Placental pericyte (primary cell): ENCODE measurements at places on chromosomes 7 and 10. TPM values are rescaled to one million over a fixed set of nuclear protein-coding genes. Genes with fewer than 3 reads are reported as not detected.

The GBF1 gene
- total RNA-seq, result 46.0 and 74.6 TPM in 2 replicates

The AKR1C2 gene
- 1.9 and 6.3 TPM in 2 replicates for total RNA-seq

The FOXL3 gene
- total RNA-seq, result not detected in 2 replicates

The BHLHA15 gene
- total RNA-seq, result 1.7 and 16.2 TPM in 2 replicates

The OR2A5 gene
- not detected in 2 replicates for total RNA-seq

The LLCFC1 gene
- not detected in 2 replicates for total RNA-seq

The HMX3 gene
- total RNA-seq, result not detected in 2 replicates

The IMMP2L gene
- 4.3 and 5.0 TPM in 2 replicates for total RNA-seq

The TRIM73 gene
- 0.22 and 0.29 TPM in 2 replicates for total RNA-seq

The JCAD gene
- total RNA-seq, result 7.7 and 10.2 TPM in 2 replicates

The LRRD1 gene
- total RNA-seq, result under 0.01 TPM in 1 of 2 replicates, not detected in the other

The GPR85 gene
- 0.44 and 1.0 TPM in 2 replicates for total RNA-seq

The PDK4 gene
- total RNA-seq, result under 0.01 TPM in 1 of 2 replicates, not detected in the other

The WDR86 gene
- 3.1 TPM in 1 of 2 replicates, not detected in the other for total RNA-seq

The PIK3CG gene
- total RNA-seq, result 0.66 and 1.9 TPM in 2 replicates

The GRID2IP gene
- total RNA-seq, result not detected in 2 replicates

The TSPAN12 gene
- 0.44 and 1.3 TPM in 2 replicates for total RNA-seq

The ASB10 gene
- not detected in 2 replicates for total RNA-seq

The TYW1B gene
- 1.7 and 4.8 TPM in 2 replicates for total RNA-seq

The CPA5 gene
- total RNA-seq, result not detected in 2 replicates

The DRGX gene
- total RNA-seq, result not detected in 2 replicates

The GHRHR gene
- not detected in 2 replicates for total RNA-seq

The ZNF786 gene
- total RNA-seq, result 5.3 and 7.7 TPM in 2 replicates

The UNCX gene
- total RNA-seq, result not detected in 2 replicates

The AMZ1 gene
- total RNA-seq, result 0.88 and 3.3 TPM in 2 replicates

The MYL7 gene
- 0.44 TPM in 1 of 2 replicates, not detected in the other for total RNA-seq

The CPVL gene
- total RNA-seq, result 0.14 and 1.1 TPM in 2 replicates

The DGKB gene
- total RNA-seq, result not detected in 2 replicates

The GPR26 gene
- total RNA-seq, result not detected in 2 replicates

The SORCS1 gene
- total RNA-seq, result not detected in 2 replicates

The CCDC172 gene
- not detected in 2 replicates for total RNA-seq

The VWA2 gene
- 0.43 and 1.5 TPM in 2 replicates for total RNA-seq

The GATA3 gene
- total RNA-seq, result 0.29 TPM in 1 of 2 replicates, not detected in the other
